Endothelial cell of umbilical vein (primary cell): ENCODE measurements at places on chromosomes 3 and 15. TPM values are rescaled to one million over a fixed set of nuclear protein-coding genes. Genes with fewer than 3 reads are reported as not detected.
A peak's percentile ranks its signal among the peaks of the same experiment; 100 is the strongest.

DNA sequence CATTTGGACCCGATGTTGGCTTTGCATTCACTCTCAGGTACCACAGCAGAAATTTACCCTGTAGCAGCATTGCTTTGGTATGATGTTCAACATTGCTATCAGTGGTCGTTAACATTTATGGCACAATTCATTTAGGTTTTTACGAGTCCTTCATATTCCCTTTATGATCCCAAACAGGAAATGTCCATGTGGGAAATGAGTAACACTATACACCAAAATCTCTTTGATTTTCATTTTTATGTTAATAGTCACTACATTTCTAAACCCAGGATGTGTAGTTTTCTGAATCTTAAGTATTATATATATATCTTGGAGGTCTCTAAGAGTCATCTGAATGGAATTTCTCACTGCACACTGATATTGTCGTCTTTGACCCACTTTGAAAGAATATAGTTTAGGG lies 78.5 kb upstream of the RBMS3 start:
- H3K27ac ChIP-seq: peak overlapping the region; percentile 37
- peaks cover 17% of the 10 kb centered on the region for H3K4me1 ChIP-seq
- peak; percentile 59 for DNase-seq
- no peak overlapping the region for H3K4me3 ChIP-seq
- H3K36me3 ChIP-seq: no peaks in the 10 kb centered on the region

GRCh38 chr3:187935623-187936156 lies 190.4 kb upstream of the BCL6 start:
- no peak overlapping the region for H3K4me3 ChIP-seq
- H3K36me3 ChIP-seq: no peaks in the 10 kb centered on the region
- H3K27ac ChIP-seq: no peak overlapping the region
- H3K4me1 ChIP-seq: no peaks in the 10 kb centered on the region
- no peak for DNase-seq

GRCh38 chr3:101252307-101252706 lies 68.1 kb downstream of the IMPG2 start:
- H3K4me3 ChIP-seq: no peak overlapping the region
- H3K4me1 ChIP-seq: no peaks in the 10 kb centered on the region
- H3K27me3 ChIP-seq: no peaks in the 10 kb centered on the region
- H3K27ac ChIP-seq: no peak overlapping the region
- DNase-seq: no peak

- no peak for DNase-seq
- H3K4me1 ChIP-seq: no peaks in the 10 kb centered on the region
- H3K27me3 ChIP-seq: no peaks in the 10 kb centered on the region
- no peak overlapping the region for H3K27ac ChIP-seq
Measured at GRCh38 chr3:193023218-193023617, 105.6 kb upstream of the MB21D2 start.

- H3K36me3 ChIP-seq: no peaks in the 10 kb centered on the region
- peak; percentile 59 for DNase-seq
- no peaks in the 10 kb centered on the region for H3K27me3 ChIP-seq
Measured at GRCh38 chr15:76293361-76293760, 17.9 kb downstream of the ETFA start.

Gene TP63
- not detected in 2 replicates for total RNA-seq

Gene LRIG1
- total RNA-seq: 42.0 and 52.2 TPM in 2 replicates

Gene IQCF5
- not detected in 2 replicates for total RNA-seq
